ENCODE measurements at places on chromosomes 11 and 22. TPM values are rescaled to one million over a fixed set of nuclear protein-coding genes. Genes with fewer than 3 reads are reported as not detected.
A peak's percentile ranks its signal among the peaks of the same experiment; 100 is the strongest.

GRAMD4 gene
- 24.4 TPM for polyA plus RNA-seq

LINC01488 gene
- not detected for polyA plus RNA-seq

SLC43A3 gene
- polyA plus RNA-seq, result 25.0 TPM

GRCh38 chr22:38327396-38327795, 10.2 kb upstream of the CSNK1E start:
- DNase-seq, result no peak

GRCh38 chr22:30516273-30516672, 10.8 kb upstream of the SEC14L4 start:
- DNase-seq, result no peak

GRCh38 chr11:115201111-115201792, 303.0 kb downstream of the CADM1 start:
- DNase-seq, result peak; percentile 86

DNA sequence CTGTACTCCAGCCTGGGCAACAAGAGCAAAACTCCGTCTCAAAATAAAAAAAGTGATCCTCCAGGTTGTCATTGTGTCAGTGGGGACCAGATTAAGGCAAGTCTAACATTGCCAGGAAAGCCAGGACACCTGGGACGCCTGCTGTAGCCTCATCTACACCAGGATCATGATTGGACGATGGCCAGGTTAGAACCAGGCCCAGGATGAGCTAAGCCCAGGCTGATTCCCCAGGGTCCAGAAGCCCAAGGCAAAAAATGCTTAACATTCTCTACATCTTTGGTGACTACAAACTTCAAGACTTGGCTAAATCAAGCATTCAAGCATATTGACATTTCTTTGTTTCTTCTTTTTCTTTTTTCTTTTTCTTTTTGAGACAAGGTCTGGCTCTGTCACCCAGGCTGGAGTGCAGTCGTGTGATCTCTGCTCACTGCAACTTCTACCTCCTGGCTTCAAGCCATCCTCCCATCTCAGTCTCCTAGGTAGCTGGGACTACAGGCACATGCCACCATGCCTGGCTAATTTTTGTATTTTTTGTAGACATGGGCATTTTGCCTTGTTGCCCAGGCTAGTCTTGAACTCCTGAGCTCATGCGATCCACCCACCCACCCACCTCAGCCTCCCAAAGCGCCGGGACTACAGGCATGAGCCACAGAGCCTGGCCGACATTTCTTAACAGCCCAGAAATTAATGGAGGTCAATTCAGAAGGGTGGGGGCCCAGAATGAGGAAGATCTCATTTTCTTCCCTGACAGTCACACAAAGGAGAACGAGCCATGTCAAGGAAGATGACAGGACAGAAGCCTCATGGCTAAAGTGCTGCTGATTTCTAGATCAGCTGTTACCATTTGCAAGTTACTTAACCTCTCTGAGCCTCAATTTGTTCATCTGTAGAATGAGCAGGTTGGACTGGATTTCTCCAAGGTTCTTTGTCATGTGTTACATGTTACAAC, 12.5 kb upstream of the PTPRJ start:
- DNase-seq, result no peak

GRCh38 chr22:20076627-20077172, 3.3 kb upstream of the DGCR8 start:
- DNase-seq, result no peak

- DNase-seq, result no peak
Observed at GRCh38 chr22:25346859-25347751, 127.7 kb downstream of the CRYBB2 start.
